ENCODE measurements at places on chromosomes 5 and 9.
A peak's percentile ranks its signal among the peaks of the same experiment; 100 is the strongest.

DNA sequence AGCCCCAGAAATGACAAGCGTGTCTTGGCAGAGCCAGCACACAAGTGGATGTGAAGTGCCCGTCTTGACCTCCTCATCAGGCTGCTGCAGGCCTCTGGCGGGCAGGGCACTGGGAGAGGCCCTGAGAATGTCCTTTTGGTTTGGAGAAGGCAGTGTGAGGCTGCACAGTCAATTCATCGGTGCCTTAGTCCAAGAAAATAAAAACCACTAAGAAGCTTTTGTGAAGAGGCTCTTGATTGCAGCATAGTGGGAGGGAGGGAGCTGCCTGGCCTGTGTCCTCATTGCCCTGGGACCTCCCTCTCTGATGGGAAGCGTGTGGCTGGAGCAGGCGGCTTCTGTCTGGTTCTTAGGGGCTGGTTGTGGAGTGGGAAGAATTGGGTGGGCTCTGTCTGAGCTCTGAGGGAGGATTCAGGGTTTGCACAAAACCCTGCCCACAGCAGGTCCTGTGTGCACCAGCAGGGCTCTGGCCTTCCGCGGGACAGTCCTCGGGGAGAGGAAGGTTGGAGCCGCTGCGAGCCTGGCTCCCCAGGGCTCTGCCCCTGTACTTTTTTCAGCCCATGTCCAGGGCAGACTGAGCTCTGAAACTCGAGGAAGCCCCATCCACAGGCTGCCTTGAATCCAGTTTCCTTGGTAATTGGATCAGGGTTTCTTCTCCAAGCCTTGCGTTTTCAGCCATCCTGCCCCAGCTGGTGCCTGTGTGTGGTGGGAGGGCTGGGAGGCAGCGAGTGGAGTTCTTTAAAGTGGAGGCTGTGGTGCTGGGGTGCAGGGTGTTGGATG lies 1.1 kb downstream of the HRCT1 start:
- H3K27ac ChIP-seq, result peak overlapping the region; percentile 96
- H3K4me1 ChIP-seq, result peaks cover 50% of the 10 kb centered on the region
- H3K36me3 ChIP-seq, result no peaks in the 10 kb centered on the region
- no peak for DNase-seq

GRCh38 chr9:110142253-110142652 lies 65.7 kb downstream of the C9orf152 start:
- H3K27ac ChIP-seq, result peak overlapping the region; percentile 74
- no peak for DNase-seq
- no peaks in the 10 kb centered on the region for H3K27me3 ChIP-seq
- H3K36me3 ChIP-seq, result peaks cover 2% of the 10 kb centered on the region

GRCh38 chr5:38548064-38548759 lies 8.2 kb downstream of the LIFR start:
- no peak overlapping the region for H3K4me3 ChIP-seq
- no peak overlapping the region for H3K27ac ChIP-seq
- DNase-seq, result no peak
- peaks cover 31% of the 10 kb centered on the region for H3K27me3 ChIP-seq
- no peaks in the 10 kb centered on the region for H3K4me1 ChIP-seq

DNA sequence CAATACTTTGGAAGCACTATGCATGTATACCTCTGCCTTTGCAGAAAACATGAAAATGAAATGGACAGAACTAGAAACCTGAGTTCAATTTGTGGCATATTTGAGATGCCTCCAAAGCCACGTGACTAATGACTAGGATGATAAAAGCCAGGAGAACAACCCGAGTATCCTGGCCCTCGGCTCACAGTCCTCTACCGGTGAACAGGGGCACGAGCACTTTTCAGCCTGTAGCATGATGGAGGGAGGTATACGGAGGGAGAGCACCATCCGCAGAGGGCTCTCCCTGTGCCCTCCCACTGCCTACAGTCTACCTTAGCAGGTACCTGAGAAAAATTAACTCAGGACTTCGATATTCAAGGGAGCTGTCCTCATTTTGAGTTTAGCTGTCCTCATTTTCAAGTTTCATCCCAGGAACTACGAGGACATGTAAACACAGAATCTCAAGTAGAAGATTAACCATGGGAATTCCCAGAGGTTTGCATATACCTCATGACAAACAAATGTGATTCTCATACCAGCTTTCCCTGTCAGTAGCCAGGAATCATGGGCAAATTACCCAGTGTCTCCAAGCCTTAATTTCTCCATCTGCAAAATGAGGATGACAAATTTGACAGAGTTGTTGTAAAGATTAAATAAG lies 249.3 kb downstream of the DNAH5 start:
- H3K36me3 ChIP-seq, result no peaks in the 10 kb centered on the region
- no peaks in the 10 kb centered on the region for H3K4me1 ChIP-seq
- no peak overlapping the region for H3K27ac ChIP-seq
- no peaks in the 10 kb centered on the region for H3K27me3 ChIP-seq

GRCh38 chr5:32278406-32278805 lies 34.3 kb downstream of the MTMR12 start:
- H3K27me3 ChIP-seq, result no peaks in the 10 kb centered on the region
- H3K4me3 ChIP-seq, result no peak overlapping the region
- peaks cover 25% of the 10 kb centered on the region for H3K4me1 ChIP-seq
- peaks cover 2% of the 10 kb centered on the region for H3K36me3 ChIP-seq
- peak overlapping the region; percentile 81 for H3K27ac ChIP-seq
